ENCODE measurements at places on chromosomes 2 and 18. TPM values are rescaled to one million over a fixed set of nuclear protein-coding genes. Genes with fewer than 3 reads are reported as not detected.

- no peak overlapping the region for H3K4me3 ChIP-seq
- H3K27me3 ChIP-seq = no peaks in the 10 kb centered on the region
- no peaks in the 10 kb centered on the region for H3K4me1 ChIP-seq
- no peak overlapping the region for H3K27ac ChIP-seq
These were observed 341.3 kb downstream of the MYCN start for GRCh38 chr2:16281451-16282335.

DNA sequence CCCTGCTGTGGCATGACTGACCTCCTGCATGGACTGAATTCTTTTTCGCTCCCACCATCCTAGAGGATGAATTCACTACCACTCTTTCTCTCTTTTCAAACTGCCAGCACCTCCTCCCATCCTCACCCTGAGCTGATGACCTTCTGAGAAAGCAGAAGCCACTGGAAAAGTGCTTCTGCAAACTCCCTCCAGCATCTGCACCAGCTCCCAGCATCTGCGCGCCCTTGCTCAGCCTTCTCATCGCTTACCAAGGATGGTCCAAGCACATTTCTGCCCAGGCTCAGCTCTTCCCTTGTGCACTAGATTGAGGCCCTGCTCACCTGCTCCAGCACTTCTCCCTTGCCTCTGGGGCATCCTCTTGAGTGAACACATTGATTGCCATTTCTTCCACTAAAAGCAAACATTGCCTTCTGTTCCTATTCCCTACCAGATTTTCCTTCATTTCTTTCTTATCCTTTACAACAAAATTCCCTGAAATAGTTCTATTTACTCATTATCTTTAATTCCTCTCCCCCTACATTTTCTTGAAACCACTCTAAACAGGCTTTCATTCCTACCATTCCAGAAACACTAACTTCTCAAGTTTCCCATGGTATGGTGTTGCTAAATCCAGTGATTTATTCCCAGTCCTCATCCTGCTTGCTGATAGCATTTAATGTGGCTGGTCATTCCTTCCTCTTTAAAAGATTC lies 42.7 kb upstream of the IL1RL1 start:
- H3K27ac ChIP-seq = no peak overlapping the region
- H3K4me3 ChIP-seq = no peak overlapping the region
- peaks cover 26% of the 10 kb centered on the region for H3K4me1 ChIP-seq
- H3K36me3 ChIP-seq = peaks cover under 1% of the 10 kb centered on the region
- no peak for DNase-seq
- peaks cover 15% of the 10 kb centered on the region for H3K27me3 ChIP-seq

GRCh38 chr2:98778151-98778550 lies 47.2 kb upstream of the MGAT4A start:
- peaks cover 7% of the 10 kb centered on the region for H3K27me3 ChIP-seq
- H3K36me3 ChIP-seq = peaks cover 3% of the 10 kb centered on the region
- H3K4me3 ChIP-seq = no peak overlapping the region
- H3K27ac ChIP-seq = no peak overlapping the region

DNA sequence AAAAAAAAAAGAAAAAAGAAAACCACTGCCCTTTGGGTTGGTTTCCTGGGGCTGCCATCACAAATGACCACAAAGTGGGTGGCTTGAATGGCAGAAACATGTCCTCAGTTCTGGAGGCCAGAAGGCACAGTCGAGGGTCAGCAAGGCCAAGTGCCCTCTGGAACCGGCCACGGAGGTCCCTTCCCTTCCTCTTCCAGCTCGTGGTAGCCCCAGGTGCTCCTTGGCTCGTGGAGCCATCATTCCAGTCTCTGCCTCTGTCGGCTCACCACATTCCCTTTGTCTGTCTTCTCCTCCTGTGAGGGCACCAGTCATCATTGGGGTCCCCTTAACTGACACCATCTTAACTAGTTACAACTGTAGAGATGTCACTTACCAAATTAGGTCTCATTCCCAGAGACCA lies 8.5 kb upstream of the NFATC1 start:
- peaks cover 2% of the 10 kb centered on the region for H3K4me1 ChIP-seq
- no peak overlapping the region for H3K27ac ChIP-seq
- no peak for DNase-seq
- H3K4me3 ChIP-seq = no peak overlapping the region
- no peaks in the 10 kb centered on the region for H3K36me3 ChIP-seq

Gene IL1RL2
- total RNA-seq = not detected

Gene TBC1D8
- total RNA-seq = 0.58 TPM
